ENCODE measurements at places on chromosomes 6 and 20.

GRCh38 chr6:30683183-30683979, 3.1 kb downstream of the PPP1R18 start:
- peaks cover 18% of the 10 kb centered on the region for H3K4me1 ChIP-seq
- no peaks in the 10 kb centered on the region for H3K27me3 ChIP-seq
- H3K36me3 ChIP-seq: peaks cover 47% of the 10 kb centered on the region
- peak overlapping the region; percentile 97 for H3K4me3 ChIP-seq

GRCh38 chr6:36217188-36217587, 20.6 kb downstream of the BRPF3 start:
- no peak overlapping the region for H3K4me3 ChIP-seq
- no peaks in the 10 kb centered on the region for H3K4me1 ChIP-seq
- no peak overlapping the region for H3K27ac ChIP-seq

- DNase-seq: no peak
- H3K27ac ChIP-seq: no peak overlapping the region
- H3K4me1 ChIP-seq: no peaks in the 10 kb centered on the region
- H3K27me3 ChIP-seq: peaks cover 61% of the 10 kb centered on the region
Measured at GRCh38 chr6:37507077-37507476, 7.4 kb upstream of the CCDC167 start.

GRCh38 chr6:163254341-163254835, 160.1 kb upstream of the QKI start:
- H3K27ac ChIP-seq: no peak overlapping the region
- no peak for DNase-seq
- H3K4me1 ChIP-seq: no peaks in the 10 kb centered on the region

DNA sequence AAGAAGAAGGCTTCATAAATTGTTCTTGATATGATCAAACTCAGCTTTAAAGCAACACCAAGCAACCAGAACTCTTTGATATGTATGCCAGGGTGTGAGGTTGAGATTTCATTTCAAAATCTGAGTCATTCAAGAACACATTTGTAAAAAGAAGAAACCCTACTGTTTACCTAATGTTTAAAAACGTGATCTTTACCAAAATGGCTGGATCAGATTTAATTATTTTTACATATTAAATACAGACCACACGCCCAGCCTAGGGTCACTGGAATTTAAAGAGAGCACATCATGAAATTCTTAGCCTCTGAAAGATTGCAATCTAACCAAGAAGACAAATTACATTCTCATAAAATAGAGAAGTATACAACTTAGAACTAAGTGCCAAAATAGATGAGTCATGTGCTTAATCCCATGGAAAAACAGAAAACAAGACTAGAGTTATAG, 206.8 kb upstream of the SMLR1 start:
- no peaks in the 10 kb centered on the region for H3K4me1 ChIP-seq
- H3K27ac ChIP-seq: no peak overlapping the region
- no peak overlapping the region for H3K4me3 ChIP-seq
- no peaks in the 10 kb centered on the region for H3K36me3 ChIP-seq
- no peaks in the 10 kb centered on the region for H3K27me3 ChIP-seq

DNA sequence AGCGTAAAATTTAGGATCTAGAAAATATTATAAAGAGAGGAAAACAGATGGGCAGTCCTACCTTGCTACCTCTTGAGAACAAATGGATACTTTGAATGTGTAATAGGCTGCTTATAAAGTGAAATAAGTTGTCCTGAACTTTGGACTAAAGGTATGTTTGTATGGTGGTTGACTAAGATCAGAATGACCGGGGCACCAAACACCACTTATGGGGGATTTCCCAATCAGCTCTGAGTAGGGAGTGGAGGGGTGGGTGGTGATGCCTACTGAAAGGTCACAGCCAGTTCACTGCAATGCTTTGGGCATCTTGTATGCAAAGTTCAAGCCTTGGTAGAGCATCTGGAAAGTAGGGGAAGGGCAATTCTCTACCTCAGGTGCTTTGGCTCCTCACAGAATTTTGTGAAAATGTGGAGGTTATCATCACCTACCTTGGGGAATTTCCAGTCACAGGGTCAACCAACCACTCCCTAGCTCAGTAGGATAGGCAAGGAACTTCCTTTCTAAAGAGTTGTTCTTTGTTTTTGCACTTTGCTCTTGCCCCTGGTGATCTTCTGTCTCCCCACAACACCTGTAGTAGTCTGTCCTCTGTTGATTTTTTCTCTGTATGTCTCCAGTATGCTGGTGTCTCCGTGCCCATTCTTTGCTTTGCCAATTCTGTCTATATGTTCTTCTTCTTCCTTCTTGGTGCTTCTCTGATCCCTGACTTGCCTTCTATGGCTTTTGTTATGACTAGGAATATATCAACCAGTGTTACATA, at the start of gene TRIM31:
Gene TRIM31 (minus strand): TSS at position 88 of the 757 bp plus-strand sequence. CDS start 285 bp downstream, outside the sequence.
- no peak for DNase-seq
- no peak within 1 kb of the TSS for H3K27ac ChIP-seq
- H3K36me3 ChIP-seq: no peaks in the 10 kb centered on the region
- no peak within 1 kb of the TSS for H3K4me3 ChIP-seq
- H3K4me1 ChIP-seq: no peaks in the 10 kb centered on the region

GRCh38 chr6:135906972-135907465, 55.5 kb downstream of the PDE7B start:
- peaks cover 6% of the 10 kb centered on the region for H3K36me3 ChIP-seq
- no peak for DNase-seq
- H3K4me1 ChIP-seq: peaks cover 27% of the 10 kb centered on the region
- H3K27me3 ChIP-seq: no peaks in the 10 kb centered on the region
